Left ventricle myocardium inferior (tissue), 1 donor: ENCODE measurements at places on chromosomes 13 and 19. TPM values are rescaled to one million over a fixed set of nuclear protein-coding genes. Genes with fewer than 3 reads are reported as not detected.

DNA sequence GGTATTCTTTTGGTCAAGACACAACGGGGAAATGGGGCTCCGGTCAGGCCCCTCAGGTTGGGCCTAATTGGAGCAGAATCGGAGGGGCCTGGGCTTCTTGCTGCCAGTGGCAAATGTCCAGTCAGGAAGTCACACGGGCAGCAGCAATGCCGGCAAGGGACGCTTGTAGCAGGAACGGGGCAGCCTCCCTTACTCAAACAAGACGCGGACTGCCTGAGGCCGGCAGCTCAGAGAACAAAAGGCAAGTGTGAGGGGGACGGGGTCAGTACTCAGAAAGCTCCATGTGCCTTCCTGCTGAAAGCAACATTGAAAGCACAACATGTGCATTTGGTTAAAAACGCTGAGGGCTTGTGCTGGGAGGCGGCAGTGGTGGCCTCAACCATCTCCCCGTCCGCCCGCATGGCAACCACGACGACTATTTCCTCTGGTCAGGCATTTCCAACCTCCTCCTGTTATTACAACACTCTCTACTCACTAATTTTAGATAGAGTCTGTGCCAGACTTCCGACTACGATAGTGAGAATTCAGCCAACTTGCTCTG is 20.5 kb upstream of the RASA3 start:
- DNase-seq = no peak

CPB2 gene
- not detected for total RNA-seq

SYCN gene
- total RNA-seq = not detected

KANK3 gene
- total RNA-seq = 19.9 TPM

- DNase-seq = peak; percentile 46
Measured at GRCh38 chr13:44237276-44237767, 136.3 kb upstream of the SERP2 start.
